Hematopoietic multipotent progenitor cell treated with erythropoietin and hydrocortisone succinate and interleukin-3 and kit ligand, for 8 days (in vitro differentiated cells): ENCODE measurements at places on chromosomes 4 and X.
A peak's percentile ranks its signal among the peaks of the same experiment; 100 is the strongest.

DNA sequence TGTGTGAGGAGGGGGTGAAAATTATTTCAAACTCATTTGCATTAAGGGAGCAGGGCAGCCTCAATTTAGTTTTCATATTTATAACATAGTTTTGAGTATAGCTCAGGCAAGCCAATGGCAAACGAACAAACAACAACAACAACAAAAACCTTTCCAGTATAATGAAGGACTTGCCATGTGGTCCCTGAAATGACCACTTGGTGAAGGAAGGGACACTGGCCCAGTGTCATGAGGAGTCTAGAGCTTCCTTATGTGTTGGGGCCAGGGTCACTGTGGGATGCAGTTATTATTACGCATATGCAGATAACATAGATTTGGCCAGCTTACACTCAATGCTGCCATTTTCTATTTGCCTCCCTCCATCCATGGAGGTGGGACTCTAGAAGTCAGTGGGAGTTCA, 23.3 kb downstream of the NKX3-2 start:
- DNase-seq = no peak

GRCh38 chr4:140018931-140019618, 134.9 kb downstream of the MAML3 start:
- DNase-seq = no peak

- DNase-seq = no peak
Observed at GRCh38 chr4:13584481-13584880, 40.2 kb upstream of the NKX3-2 start.

GRCh38 chr4:136528131-136528530, 1004.2 kb downstream of the PCDH18 start:
- DNase-seq = no peak

GRCh38 chr4:5784960-5785611, 74.1 kb downstream of the EVC start:
- no peak for DNase-seq

GRCh38 chr4:88291003-88291402, 6.6 kb upstream of the PPM1K start:
- no peak for DNase-seq

- DNase-seq = no peak
Observed at GRCh38 chr4:21203416-21203815, 503.2 kb downstream of the PACRGL start.

GRCh38 chr4:183399616-183400015, 44.8 kb upstream of the CDKN2AIP start:
- DNase-seq = peak; percentile 24

GRCh38 chr4:24770032-24770584, 25.3 kb upstream of the SOD3 start:
- DNase-seq = no peak

DNA sequence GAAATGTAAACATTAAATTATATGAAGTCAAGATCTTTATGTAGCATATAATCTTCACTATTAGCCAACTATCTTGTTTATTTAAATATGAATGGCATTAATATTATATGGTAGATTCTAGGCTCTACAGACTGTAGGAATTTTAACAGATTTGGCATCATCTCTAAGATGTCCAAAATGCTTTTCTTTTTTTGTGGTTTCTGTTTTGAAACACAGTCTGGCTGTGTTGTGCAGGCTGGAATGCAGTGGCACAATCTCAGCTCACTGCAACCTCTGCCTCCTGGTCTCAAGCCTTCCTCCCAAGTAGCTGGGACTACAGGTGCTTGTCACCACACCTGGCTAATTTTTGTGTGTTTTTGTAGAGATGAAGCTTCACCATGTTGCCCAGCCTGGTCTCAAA, 76.2 kb downstream of the ELOVL6 start:
- DNase-seq = no peak

DNA sequence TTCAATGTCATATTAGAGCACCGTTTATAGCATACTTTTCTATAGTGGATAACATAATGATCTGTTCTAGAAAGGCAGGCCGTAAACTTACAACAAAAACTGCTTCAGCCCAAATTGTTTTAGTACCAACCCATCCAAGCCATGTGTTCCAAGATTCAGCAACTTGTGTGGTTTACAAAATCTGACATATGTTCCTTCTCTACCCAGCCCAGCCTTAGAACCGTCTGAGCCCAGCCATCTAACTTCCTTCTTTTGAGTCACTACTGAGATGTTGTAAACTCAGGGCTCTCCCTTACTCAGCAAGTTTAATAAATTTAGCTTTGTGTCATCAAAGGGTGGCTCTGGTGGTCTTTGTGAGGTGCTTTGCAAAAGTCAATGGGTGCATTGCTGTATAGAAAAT, 32.4 kb upstream of the REPS2 start:
- DNase-seq = no peak

DNA sequence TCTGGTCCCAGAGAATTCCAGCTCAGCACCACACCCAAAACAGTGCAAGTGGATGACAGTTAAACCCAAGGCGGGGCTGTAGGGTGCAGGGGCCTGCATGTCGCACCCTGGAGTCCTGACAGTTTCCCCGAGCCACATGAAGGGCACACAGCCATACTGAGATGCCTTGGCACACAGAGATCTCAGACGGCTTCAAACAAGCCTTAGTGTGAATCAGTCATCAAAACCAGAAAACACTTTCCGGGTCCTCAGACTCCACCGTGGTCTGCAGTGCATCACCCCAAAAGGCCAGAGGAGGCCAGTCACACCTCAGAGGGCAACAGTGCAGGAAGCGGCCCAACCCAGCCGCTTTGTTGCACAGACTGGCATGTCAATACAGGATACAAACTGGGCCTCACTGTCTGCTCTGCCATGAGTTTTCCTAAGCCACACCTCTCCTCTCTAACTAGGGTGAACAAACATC, 64.6 kb upstream of the ENPP6 start:
- peak; percentile 14 for DNase-seq

- no peak for DNase-seq
Observed at GRCh38 chr4:169438057-169438480, 167.3 kb upstream of the SH3RF1 start.

- no peak for DNase-seq
Observed at GRCh38 chrX:130869239-130869638, 33.8 kb downstream of the ENOX2 start.

DNA sequence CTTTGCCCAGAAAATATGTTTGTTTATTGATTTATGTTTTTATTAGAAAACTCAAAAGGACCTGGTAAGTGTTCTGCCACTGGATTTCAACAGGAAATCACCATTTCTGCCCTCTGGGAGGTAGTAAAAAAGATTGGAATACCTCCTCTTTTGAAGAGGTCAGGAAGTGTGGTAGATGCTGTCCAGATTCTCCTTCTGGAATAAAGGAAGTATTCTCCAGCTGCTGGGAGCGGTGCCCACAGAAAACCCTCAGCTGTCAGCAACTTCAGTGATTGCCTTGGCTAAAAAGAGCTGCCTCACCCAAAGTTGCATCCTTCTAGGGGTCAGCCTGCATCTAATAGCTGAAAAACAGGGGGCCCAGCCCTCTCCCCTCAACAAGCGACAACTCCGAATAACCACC, 13.8 kb upstream of the ZNF674 start:
- no peak for DNase-seq

GRCh38 chr4:121187206-121187605, 23.1 kb upstream of the TNIP3 start:
- DNase-seq = no peak

GRCh38 chrX:51837451-51837850, 56.0 kb upstream of the MAGED1 start:
- DNase-seq = no peak

GRCh38 chr4:34851411-34851810, 1392.9 kb downstream of the ARAP2 start:
- DNase-seq = no peak

- DNase-seq = no peak
Observed at GRCh38 chrX:47448165-47448806, 34.7 kb downstream of the ZNF41 start.

DNA sequence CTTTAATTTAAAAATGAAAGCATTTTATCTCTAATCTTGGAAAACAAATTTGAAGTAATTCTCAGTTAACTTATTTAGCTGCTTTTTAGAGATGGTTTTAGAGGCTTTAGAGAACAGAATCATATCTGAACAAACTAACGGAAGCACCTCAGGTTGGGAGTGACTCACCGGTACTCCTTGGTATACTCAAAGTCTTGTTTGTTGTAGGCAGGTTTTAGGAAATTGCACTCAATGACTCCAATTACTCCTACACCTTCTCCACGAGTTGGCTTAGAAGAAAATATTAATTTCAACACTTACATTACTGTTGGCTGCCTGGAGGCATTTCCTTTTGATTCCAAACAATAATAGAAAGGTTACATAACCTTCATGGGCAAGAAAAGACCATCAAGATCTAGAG, 23.6 kb downstream of the MORC4 start:
- DNase-seq = no peak

GRCh38 chr4:81030981-81031791, 678 bp downstream of the BMP3 start:
- no peak for DNase-seq

DNA sequence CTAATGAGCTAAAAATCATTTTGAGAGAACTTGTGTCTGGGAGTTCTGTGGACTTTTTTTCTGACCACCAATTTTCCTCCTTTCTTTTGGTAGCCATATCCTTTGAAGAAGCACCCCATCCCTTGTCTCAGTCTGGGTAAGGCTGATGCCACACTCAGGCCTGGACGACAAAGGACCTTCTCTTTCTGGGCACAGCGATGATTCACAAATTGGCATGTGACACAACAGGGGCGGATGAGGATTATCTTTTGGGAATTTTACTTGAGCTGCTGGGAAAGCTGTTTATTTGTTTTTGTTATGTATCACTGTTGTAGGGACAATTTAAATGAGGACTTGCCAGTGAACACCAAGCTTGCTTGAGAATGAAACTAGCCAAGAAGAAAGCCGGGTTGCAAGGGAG, 233.4 kb upstream of the HAND2 start:
- no peak for DNase-seq

DNA sequence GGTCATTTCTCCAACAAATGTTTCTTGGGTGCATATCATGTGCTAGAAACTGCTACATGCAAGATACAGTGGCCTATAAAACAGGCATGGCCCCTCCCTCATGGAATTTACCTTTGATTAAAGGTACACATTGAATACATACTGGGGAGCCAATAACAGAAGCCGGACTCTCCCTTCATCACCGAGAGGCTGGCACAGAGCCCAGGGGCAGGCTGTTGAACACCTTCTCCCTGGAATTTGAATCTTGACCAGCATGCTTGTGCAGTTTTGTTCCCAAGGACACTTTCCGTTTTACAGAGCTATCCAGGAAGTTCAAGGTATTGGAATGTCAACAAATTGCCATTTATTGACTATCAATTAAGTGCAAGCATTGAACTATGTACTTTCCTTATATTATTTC, 33.2 kb downstream of the PPARGC1A start:
- no peak for DNase-seq

GRCh38 chr4:96993560-96993959, 1149.7 kb downstream of the STPG2 start:
- no peak for DNase-seq

DNA sequence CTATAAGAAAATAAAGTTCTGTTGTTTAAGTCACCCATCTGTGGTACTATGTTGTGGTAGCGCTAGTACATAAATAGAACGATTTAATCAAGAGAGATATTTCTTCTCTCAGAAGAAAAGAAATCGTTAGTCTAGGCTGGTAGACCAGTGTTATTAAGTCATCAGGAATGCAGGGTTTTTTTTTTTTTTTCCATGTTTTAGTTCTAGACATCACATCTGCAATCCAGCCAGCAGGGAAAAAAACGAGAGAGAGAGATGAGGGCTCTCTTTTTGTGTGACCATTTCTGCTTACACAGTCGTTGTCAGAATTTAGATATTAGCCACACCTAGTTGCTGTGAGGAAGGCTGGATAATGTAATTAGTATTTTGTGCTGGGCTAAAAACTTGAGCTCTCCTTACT, 417.4 kb downstream of the TMA16 start:
- DNase-seq = no peak

DNA sequence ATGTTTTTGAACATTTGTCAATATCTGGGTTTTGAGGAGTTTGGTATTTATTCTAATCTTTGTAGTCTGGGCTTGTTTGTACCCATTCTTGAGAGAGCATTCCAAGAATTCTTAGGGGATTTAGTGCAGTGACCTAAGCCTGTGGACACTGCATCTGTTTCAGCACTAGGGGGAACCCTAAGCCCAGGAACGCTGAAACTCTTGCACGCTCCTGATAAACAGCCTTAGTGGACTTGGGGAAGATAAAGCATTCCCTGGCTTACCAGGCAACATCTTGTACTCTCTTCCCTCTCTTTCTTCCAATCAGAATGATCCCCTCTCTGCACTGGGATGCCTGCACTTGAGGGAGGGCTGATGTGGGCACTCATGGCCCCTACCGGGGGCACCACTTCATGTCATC, 654.9 kb upstream of the HTR2C start:
- DNase-seq = peak; percentile 69

GRCh38 chr4:10002278-10002677, 19.0 kb downstream of the SLC2A9 start:
- no peak for DNase-seq

DNA sequence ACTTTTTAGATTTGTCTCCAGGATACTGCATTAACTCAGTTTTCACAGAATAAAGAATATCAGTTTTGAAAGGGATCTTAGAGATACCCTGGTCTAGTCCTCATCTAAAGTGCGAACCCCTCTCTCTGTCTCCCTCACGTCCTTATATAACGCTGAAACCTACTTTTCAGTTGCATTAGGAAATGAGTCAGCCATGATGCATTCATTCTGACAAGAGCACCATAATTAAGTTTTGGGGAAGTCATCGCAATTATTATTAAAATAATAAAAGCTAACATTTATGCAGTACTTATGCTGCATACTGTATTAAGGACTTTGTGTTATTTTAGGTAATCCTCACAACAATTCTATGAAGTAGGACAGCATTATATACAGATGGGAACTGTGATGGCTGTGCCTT, 116.1 kb downstream of the REELD1 start:
- no peak for DNase-seq

DNA sequence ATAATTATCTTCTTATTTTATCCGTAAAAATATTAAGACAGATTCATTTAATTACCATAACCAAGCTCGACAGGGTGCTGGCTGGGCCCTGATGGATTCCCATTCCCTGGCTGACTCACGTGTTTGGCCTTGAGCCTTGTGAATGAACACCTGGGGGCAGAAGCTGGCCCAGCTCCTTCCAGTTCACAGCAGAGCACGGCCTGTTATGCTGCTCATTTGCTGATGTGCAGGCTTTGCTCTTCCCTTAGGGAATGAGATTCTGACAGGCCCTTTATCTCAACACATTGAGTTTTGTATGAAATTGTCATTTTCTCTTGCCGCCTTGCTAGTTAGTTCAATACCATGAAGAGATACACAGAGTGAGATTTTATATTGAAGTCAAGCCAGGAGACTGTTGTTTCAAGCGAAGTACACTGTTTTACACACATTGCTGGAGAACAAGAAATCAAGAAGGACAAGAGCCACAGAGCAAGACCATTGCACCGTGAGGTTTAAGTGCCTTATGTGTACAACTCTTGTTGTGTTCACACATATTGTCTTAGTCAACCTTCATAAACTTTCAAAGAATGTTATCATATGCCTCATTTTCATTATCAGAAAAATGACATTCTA, 1583.3 kb downstream of the STIM2 start:
- DNase-seq = no peak

- DNase-seq = no peak
Observed at GRCh38 chrX:18886005-18886343, 97.9 kb downstream of the PHKA2 start.
